ENCODE measurements at places on chromosomes 5 and 9.

DNA sequence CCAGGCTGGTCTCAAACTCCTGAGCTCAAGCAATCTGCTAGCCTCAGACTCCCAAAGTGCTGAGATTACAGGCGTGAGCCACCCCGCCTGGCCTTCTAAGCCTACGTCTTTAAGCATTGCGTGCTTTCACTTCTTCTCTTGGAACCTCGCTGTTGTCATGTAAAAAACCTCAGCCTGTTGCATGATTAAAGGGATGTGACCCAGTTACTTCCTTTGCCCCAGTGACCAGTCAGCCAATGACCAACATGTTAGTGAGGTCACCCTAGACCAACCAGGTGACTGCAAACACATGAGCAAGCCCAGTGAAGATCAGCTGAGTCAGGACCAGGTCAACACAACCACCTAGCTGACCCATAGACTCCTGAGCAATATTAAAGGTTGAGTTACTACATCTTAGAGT is 10.5 kb downstream of the KIF4B start:
- no peak for DNase-seq

DNA sequence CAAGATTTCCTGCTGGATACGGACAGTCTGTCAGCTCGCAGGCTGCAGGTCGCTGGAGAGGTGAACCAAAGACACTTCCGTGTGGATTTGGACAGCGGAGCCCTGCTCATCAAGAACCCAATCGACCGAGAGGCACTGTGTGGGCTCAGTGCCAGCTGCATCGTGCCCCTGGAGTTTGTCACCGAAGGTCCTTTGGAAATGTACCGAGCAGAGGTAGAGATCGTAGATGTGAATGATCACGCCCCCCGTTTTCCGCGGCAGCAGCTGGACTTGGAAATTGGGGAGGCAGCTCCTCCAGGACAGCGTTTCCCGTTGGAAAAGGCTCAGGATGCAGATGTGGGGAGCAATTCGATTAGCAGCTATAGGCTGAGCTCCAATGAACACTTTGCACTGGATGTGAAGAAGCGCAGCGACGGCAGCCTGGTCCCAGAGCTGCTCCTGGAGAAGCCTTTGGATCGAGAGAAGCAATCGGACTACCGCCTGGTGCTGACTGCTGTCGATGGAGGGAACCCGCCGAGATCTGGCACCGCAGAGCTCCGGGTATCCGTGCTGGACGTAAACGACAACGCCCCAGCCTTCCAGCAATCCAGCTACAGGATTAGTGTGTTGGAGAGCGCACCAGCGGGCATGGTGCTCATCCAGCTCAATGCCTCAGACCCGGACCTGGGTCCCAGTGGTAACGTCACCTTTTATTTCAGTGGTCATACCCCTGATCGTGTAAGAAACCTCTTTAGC is 658 bp downstream of the PCDHGC4 start:
- no peak for DNase-seq

GRCh38 chr9:28207657-28208056 is 634.4 kb upstream of the C9orf72 start:
- no peak for DNase-seq

DNA sequence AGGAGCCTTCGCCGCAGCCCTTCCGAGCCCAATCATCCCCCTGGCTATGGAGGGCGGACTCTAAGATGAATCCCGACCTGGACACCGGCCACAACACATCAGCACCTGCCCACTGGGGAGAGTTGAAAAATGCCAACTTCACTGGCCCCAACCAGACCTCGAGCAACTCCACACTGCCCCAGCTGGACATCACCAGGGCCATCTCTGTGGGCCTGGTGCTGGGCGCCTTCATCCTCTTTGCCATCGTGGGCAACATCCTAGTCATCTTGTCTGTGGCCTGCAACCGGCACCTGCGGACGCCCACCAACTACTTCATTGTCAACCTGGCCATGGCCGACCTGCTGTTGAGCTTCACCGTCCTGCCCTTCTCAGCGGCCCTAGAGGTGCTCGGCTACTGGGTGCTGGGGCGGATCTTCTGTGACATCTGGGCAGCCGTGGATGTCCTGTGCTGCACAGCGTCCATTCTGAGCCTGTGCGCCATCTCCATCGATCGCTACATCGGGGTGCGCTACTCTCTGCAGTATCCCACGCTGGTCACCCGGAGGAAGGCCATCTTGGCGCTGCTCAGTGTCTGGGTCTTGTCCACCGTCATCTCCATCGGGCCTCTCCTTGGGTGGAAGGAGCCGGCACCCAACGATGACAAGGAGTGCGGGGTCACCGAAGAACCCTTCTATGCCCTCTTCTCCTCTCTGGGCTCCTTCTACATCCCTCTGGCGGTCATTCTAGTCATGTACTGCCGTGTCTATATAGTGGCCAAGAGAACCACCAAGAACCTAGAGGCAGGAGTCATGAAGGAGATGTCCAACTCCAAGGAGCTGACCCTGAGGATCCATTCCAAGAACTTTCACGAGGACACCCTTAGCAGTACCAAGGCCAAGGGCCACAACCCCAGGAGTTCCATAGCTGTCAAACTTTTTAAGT is 819 bp downstream of the ADRA1B start:
- DNase-seq, result no peak

DNA sequence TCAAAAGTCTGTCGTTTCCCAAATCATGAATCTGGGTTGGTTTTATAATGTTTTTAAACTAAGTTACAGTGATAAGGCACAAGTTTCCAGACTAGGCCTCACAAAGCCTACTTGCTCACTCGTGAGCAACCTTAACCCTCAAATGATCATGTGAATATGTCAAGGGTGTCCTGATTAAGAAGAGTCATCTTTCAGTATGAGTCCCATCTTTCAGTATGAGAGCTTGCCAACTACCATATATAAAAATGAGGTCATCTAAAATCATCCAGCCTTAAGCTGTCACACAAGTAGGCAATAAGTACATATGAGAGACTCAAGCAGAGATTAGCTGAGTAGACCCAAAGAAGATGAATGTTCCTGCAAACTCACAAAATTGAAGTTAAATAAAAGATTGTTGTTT is 668.4 kb upstream of the FAM174A start:
- DNase-seq, result no peak

DNA sequence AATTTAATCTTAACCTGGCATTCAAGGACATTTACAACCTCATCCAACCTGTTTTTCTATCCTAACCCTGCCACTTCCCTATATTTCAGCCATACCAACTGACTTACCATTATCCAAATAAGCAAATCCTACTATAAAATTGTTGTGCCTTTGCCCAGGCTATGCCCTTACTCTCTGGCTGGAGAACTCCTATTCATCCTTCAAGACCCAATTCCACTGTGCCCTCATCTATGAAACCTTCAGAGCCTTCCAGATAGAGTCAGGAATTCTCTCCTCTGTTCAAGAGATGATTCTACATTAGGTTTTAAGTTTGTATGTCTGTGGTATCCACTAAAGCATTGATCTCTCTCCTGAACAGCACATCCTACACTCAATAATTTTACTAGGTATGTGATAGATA is 46.3 kb upstream of the MSX2 start:
- no peak for DNase-seq

DNA sequence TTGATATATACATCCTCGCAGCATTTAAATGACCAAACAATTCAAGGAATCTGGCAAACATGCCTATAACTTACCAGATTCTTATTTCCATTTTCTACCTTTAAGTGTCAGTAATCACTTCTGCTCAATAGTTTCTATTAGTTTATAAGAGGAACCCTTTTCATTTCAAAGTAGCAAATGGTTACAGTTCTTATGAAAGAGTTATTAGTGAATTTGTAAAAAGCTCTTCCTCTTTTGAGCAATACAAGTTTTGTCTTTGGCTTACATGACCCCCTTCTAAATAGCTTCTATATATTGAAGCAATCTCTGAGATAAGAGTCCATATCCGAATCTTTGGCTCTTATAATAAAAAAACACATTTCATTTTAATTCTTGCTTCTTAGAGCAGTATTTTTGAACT is 42.0 kb downstream of the ELL2 start:
- DNase-seq, result no peak

GRCh38 chr5:131210151-131210510 is 39.4 kb downstream of the LYRM7 start:
- no peak for DNase-seq

- no peak for DNase-seq
Measured at GRCh38 chr5:166330036-166330435, 1961.4 kb upstream of the WWC1 start.

DNA sequence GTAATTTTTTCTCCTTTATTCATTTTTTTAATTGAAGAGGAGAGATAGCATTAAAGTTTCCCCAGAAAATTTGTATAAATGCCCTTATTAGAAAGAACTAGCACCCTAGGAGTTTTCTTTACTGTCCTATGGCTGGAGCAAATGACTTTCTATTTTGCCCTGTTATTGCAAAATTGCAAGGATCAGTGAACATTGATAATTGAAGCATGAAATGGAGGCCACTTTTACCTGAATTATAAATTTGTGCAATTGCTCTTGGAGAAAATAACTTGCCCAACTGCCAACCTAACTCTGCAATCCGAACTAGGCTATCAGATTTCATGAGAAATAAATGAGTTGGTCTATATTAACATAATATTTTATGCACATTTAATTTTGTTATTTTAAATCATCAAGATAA is 111.9 kb downstream of the MTRR start:
- DNase-seq, result no peak

DNA sequence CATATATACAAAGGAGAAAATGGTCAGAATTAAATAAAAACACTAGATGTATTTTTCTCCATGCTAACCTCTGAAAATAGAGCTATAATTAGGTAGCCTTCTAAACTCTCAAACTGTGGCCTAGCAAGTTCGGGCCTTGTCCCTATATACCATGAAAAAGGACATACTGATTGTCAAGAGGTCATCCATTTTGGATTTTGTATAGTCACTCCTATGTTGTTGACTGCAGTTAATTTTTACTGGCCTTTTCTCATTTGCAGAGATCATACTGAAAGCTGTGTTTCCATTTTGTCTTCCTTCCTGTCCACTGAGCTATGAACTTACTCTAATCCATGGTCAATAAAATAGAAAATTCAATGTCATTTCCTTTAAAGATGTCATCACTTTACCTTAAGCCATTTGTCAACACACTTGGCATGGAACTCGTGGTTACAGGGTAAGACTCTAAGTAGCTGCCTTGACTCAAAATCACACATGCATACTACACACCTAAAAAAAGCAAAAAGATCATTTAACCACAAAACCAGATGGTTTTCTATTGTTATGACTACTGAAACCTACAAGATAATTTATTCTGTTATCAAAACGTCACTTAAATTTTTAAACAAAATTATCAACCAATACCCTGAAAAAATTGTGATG is 58.0 kb downstream of the RNF38 start:
- no peak for DNase-seq

DNA sequence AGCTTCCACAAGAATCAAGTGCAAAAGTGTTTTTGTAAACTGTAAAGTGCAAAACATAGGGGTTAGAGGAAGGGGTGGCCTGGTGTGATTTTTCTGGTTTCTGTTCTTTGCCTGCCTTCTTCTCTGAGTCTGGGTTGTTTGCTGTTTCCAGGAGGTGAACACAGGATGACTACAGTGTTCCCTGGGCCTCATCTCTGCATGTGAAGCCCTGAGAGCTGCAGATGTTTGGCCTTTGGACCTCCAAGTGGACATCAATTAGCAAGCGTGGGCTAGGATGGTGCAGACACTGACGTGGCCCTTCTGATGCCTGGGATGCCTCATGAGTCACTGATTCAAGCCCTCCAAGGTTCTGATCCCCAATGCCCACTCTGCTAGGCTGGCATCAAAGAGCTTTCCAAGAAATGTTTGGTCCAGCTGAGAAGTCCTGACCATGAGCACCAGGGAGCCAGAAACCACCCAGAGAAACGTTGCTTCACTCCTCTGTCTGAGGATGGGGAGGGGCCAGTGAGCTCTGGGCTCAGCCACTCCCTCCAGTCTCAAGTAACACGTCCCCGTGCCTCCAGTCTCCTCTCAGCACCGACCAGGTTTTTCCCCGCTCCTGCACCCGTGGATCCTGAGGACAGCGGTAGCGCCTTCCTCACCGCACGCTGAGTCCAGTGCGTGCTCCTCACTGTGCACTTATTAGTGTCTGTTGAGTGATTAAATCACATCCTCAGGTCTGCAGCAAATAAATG is 7.6 kb downstream of the IL9 start:
- no peak for DNase-seq

- DNase-seq, result no peak
Measured at GRCh38 chr9:113665756-113666155, 202.2 kb downstream of the RGS3 start.

GRCh38 chr5:87307796-87308423 is 40.2 kb downstream of the RASA1 start:
- no peak for DNase-seq

DNA sequence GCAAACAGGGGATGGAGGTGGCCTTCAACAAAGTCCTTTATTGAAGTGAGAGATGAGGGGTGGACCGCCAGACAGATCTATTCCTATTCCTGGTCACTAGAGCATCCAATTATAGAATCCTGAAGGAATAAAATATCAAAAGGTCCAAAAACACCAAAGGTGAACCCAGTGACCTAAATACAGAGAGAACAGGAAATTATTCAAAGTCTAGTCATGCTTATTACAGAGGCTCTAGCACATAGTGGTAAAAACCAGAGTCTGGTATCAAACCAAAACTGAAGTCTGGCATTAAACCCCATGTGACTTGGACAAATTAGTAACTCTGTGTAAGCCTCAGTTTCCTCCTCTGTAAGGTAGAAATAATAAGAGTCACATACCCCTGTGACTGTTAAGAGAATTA is 100.5 kb upstream of the SNX2 start:
- no peak for DNase-seq

GRCh38 chr5:157038568-157039187 is 20.2 kb downstream of the HAVCR1 start:
- no peak for DNase-seq

DNA sequence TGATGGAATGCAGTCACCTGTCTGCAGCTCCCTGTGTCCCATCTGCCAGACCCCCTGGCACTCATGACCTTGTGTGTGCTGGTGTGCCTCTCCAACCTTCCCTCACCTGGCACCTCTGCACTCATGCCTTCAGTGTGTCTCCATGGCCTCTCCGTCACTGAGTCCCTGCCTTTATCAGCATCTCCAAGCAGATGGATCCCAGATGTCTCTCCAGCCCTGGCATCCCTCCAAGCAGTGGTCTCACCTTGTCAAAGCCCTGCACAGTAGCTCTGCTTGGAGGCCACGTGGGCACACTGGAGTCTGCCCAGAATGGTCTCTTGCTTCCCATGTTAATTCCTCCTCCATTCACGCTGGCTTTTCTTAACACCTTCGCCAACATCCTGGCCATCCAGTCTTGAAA is 84.8 kb downstream of the DAP start:
- no peak for DNase-seq

GRCh38 chr5:74316064-74316603 is 324.4 kb downstream of the ENC1 start:
- no peak for DNase-seq

- DNase-seq, result no peak
Measured at GRCh38 chr9:127723444-127723843, 7.6 kb downstream of the TTC16 start.

DNA sequence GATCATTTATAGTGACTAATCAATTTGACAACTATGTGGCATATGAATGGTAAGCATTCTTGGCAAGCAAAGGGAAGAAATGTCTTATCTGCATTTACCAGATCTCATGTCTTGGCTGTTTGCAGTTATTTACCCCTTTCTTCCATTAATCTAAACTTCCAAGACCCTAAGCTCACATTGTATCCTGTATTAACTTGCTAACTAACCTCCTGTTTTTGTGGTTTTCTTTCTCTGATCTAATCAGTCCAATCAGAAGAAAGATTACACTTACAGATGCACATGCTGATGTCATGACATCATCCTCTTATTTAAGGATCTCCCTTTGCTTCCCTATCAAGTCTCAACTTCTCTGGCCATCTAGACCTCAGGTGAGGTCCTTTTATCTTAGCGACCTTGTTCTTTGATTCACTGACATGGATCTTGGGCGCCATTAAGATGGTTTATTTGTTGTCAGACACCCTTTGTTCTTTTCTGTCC is 95.5 kb downstream of the F2RL2 start:
- DNase-seq, result no peak

Data from stimulated activated CD4-positive, alpha-beta T cell treated with anti-CD3 and anti-CD28 coated beads, Interleukin-1b, Interleukin-23, amount 100 ng/mL, for 1 hour (primary cell).